ENCODE measurements at places on chromosomes 12 and 14.

DNA sequence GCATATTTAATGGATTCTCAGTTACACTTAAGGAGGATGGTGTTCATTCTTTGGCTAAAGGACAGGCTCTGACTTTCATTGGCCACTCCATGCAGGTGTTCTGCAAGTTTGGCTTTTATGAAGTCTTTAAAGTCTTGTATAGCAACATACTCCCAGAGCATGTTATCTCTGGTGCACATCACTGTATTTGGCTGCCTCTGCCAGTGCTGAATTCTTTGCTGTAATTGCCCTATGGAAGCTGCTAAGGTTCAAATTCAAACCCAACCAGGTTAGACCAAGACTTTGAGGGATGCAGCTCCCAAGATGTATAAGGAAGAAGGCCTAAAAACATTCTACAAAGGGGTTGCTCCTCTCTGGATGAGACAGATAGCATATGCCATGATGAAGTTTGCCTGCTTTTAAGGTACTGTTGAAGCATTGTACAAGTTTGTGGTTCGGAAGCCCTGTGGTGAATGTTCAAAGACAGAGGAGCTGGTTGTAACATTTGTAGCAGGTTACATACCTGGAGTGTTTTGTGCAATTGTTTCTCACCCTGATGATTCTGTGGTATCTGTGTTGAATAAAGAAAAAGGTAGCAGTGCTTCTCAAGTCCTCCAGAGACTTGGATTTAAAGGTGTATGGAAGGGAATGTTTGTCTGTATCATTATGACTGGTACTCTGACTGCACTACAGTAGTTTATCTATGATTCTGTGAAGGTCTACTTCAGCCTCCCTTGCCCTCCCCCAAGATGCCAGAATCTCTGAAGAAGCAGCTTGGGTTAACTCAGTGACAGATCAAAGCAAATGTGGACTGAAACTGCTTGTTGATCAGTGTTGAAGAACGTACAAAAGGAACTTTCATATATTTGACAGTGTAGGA lies 19.4 kb downstream of the TMEM116 start:
- no peaks in the 10 kb centered on the region for H3K27me3 ChIP-seq
- H3K27ac ChIP-seq = peak overlapping the region; percentile 30
- H3K4me3 ChIP-seq = no peak overlapping the region
- peaks cover 33% of the 10 kb centered on the region for H3K4me1 ChIP-seq
- peaks cover 6% of the 10 kb centered on the region for H3K36me3 ChIP-seq

- H3K27me3 ChIP-seq = no peaks in the 10 kb centered on the region
- no peaks in the 10 kb centered on the region for H3K36me3 ChIP-seq
- DNase-seq = peak; percentile 64
- H3K27ac ChIP-seq = peak overlapping the region; percentile 91
Observed at GRCh38 chr14:49972131-49972671, 79.3 kb downstream of the ARF6 start.

GRCh38 chr12:117836999-117837736 lies 131.6 kb downstream of the KSR2 start:
- H3K27me3 ChIP-seq = no peaks in the 10 kb centered on the region
- peaks cover 8% of the 10 kb centered on the region for H3K4me1 ChIP-seq
- H3K36me3 ChIP-seq = no peaks in the 10 kb centered on the region
- peak; percentile 79 for DNase-seq
- no peak overlapping the region for H3K27ac ChIP-seq
- H3K4me3 ChIP-seq = no peak overlapping the region

DNA sequence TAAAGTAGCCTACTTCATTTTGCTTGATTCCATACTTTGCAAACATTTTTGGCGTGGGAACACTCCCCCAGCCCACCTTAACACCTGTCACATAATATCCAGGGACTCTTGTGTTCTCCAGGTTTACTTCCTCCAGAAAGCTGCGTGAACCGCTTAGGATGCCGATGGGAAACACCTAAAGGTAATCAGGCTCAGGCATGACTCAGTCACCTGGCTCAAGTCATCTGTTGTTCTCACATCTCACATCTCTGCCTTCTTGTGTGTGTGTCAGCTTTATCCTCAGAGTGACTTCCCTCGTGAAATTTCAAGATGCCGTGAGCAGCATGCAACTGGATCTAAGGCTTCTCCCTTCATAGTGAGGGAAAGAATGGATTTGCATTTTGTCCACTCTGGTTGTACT lies 48.1 kb upstream of the DUSP6 start:
- no peaks in the 10 kb centered on the region for H3K36me3 ChIP-seq
- no peaks in the 10 kb centered on the region for H3K4me1 ChIP-seq
- no peak for DNase-seq
- H3K4me3 ChIP-seq = no peak overlapping the region
- no peaks in the 10 kb centered on the region for H3K27me3 ChIP-seq

DNA sequence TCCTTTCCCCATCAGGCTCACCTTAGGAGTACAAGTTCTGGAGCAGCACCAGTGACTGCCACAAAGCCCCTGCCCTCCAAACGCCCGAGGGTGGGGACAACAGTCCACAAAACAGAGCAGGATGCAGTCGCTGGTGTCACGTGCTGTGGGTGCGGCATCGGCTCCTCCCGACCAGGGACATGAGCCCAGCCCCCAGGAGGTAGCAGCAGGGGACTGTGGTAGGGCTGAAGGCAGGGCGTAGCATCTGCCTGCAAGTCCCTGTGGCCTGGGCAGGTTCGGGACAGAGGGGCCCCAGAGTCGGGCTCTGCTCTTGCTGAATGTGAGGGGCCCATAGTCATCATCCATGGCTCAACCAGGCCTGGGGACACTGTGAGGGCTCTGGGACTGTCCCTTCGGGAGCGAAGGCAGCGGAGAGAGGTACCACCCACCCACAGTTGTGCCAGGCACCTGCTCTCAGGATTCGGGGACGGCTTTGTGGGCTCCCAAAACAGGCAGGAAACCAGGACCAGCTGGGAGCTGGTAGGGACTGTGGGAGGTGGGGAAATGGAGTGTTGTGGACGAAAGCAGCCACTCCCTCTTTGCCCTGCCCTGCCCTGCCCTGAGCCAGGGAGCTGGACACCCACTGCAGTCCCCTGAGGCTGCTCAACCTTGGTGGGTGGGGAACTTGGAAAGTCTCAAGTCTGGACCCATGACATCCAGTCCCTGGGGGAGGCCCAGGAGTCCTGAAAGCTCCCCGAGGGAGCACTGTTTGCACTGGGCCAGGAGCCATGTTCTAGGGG lies 30.7 kb downstream of the FBRSL1 start:
- H3K27me3 ChIP-seq = no peaks in the 10 kb centered on the region
- H3K4me1 ChIP-seq = peaks cover 63% of the 10 kb centered on the region
- no peak overlapping the region for H3K4me3 ChIP-seq
- peak; percentile 67 for DNase-seq

GRCh38 chr12:115375186-115375991 lies 691.4 kb upstream of the TBX3 start:
- no peaks in the 10 kb centered on the region for H3K36me3 ChIP-seq
- H3K27me3 ChIP-seq = no peaks in the 10 kb centered on the region
- no peak for DNase-seq
- H3K27ac ChIP-seq = peak overlapping the region; percentile 9

GRCh38 chr14:48430805-48431204 lies 755.4 kb upstream of the MDGA2 start:
- H3K27ac ChIP-seq = no peak overlapping the region
- H3K4me3 ChIP-seq = no peak overlapping the region
- H3K36me3 ChIP-seq = no peaks in the 10 kb centered on the region
- DNase-seq = no peak
- H3K27me3 ChIP-seq = no peaks in the 10 kb centered on the region

DNA sequence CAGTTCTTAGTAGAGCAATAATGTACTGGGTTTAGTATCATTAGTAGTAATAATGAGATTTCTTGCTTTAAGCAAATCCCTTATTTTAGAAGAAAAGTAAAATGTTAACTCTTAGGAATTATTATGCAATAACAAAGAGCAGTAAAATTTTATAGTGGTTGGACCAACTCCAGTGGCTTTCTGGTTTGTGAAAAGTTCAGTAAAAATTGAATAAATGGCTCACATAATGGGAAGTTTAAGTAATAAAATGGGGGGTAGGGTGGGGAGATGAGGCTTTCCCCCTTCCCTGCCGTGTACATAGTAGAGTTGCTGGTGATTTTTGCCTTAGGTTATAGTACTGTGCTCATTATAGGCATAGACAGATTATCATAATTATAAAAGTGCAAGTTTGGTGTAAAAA lies 250.5 kb upstream of the ATP2B1 start:
- no peak overlapping the region for H3K27ac ChIP-seq
- no peaks in the 10 kb centered on the region for H3K27me3 ChIP-seq
- no peak overlapping the region for H3K4me3 ChIP-seq
- no peaks in the 10 kb centered on the region for H3K36me3 ChIP-seq

DNA sequence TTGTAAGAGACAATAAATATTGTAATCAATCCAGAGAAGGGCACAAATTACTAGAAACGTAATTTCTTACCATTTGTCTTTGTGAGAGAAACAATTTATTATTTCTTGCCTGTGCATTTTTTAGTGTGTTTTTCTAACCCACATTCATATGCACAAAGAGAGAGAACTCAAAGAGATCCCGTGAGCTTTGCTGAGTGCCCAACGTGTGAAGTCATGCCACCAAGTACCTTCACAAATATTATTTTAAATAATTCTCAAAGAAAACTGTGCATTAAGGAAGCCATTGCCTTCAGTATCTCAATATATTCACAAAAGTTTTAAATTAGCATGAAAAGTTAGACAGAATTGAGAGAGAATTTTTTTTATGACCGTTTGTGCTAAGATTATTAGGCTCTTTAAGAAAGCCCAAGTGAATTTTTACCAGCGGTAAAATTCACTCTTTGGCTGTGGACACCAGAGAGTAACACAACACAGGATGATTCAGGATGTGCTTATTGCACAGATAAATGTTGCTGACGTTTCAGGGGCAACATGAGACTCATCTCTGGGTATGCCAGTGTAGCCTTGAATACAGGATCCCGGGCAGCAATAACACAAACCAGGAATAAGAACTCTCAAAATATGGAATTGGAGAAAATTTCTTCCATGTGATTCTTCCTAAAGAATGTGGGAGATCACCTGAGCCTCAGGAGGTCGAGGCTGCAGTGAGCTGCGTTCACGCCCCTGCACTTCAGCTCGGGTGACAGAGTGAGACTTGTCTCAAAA lies 2.9 kb downstream of the ARHGDIB start:
- no peak for DNase-seq
- no peaks in the 10 kb centered on the region for H3K27me3 ChIP-seq
- peak overlapping the region; percentile 27 for H3K4me3 ChIP-seq
- H3K4me1 ChIP-seq = no peaks in the 10 kb centered on the region
- no peaks in the 10 kb centered on the region for H3K36me3 ChIP-seq
- H3K27ac ChIP-seq = peak overlapping the region; percentile 71

DNA sequence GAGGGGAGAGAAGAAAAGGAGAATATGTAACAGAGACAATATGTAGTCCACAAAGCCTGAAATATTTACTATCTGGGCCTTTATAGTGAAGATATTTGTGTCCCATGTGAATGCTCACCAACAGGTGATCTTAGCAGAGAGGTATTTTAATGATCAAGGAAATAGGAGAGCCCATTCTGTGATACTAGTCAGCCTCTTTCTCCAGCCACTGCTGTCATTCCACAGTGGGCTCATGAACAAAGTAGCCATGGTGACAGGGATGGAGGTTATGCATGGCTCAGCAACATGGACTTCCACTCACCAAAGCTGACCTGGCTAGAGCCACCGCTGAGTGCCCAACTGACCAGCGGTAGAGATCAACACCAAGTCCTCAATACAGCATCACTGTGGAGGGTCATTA lies 58.2 kb downstream of the OSBPL8 start:
- H3K36me3 ChIP-seq = no peaks in the 10 kb centered on the region
- H3K27me3 ChIP-seq = no peaks in the 10 kb centered on the region
- no peak overlapping the region for H3K4me3 ChIP-seq
- peaks cover 8% of the 10 kb centered on the region for H3K4me1 ChIP-seq
- DNase-seq = no peak

DNA sequence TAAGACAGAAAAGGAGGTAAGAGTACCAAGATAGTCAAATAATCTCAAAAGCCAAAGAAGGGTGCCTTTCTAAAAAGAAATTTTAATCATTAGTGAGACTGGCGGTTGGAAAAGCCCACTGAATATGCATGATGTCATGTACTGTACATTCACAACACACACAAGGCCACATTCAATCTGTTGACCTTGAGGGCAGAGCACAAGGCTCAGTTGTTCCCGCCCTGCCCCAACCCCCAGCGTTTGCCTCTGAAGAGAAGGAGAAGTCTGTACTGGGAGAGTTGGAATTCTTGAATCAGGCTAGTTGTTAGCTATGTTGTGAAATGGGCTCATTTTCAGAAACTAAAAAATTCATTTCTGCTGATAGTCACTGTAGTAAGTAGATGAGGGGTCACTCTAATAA lies 50.2 kb upstream of the NID2 start:
- H3K27me3 ChIP-seq = no peaks in the 10 kb centered on the region
- no peak for DNase-seq
- H3K4me1 ChIP-seq = no peaks in the 10 kb centered on the region
- H3K36me3 ChIP-seq = no peaks in the 10 kb centered on the region
- no peak overlapping the region for H3K27ac ChIP-seq
- H3K4me3 ChIP-seq = no peak overlapping the region

DNA sequence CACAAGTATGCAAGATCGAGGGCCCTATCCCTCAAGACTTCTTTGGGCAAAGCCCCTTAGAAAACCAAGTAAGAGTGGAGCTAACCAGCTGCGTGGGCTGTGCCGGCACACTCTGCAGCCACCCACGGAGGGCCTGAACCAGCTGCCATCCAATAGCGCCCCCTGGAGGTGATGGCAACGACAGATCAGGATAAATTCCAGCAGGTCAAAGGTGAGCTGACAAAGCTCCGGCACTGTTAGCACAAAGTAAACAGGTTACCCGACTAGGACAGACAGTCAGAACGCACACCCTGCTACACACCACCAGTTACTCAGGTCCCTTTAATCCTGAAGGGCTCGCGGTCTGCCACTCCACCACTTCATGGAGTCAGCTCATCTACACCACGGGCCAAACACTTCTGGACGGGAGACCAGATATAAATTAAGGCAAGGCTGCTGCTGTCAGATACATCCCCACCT lies 4.9 kb downstream of the ZBTB39 start:
- H3K36me3 ChIP-seq = peaks cover 54% of the 10 kb centered on the region
- H3K27ac ChIP-seq = no peak overlapping the region
- DNase-seq = peak; percentile 70
- no peaks in the 10 kb centered on the region for H3K27me3 ChIP-seq

GRCh38 chr12:93174473-93174872 lies 203.3 kb upstream of the NUDT4 start:
- peak overlapping the region; percentile 66 for H3K27ac ChIP-seq
- DNase-seq = no peak
- H3K27me3 ChIP-seq = no peaks in the 10 kb centered on the region
- no peak overlapping the region for H3K4me3 ChIP-seq
- no peaks in the 10 kb centered on the region for H3K36me3 ChIP-seq
- H3K4me1 ChIP-seq = peaks cover 13% of the 10 kb centered on the region

DNA sequence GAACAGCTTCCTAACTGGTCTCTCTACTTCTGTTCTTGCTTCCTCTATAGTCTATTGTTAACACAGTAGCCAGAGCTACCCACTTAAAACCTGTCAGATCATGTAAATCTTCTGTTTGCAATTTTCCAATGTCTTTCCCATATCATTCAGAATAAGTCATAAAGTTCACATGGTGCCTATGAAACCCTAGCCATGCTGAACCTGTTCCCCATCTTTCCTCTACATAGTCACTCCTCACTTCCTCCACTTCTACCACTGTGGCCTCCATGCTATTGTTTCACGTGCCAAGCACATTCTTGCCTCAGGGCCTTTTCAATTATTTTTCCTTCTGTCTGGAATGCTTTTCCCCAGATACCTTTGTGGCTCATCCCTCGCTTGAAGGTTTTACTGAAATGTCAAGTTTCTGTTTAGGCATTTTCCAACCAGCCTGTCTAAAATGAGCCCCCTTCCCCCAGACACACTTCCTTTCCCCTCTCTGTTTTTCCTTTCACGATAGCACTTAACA lies 132.1 kb downstream of the DYRK2 start:
- H3K36me3 ChIP-seq = no peaks in the 10 kb centered on the region
- H3K27me3 ChIP-seq = no peaks in the 10 kb centered on the region
- no peak overlapping the region for H3K4me3 ChIP-seq
- no peak overlapping the region for H3K27ac ChIP-seq
- no peaks in the 10 kb centered on the region for H3K4me1 ChIP-seq

Data from stomach (tissue), 19 donors.